ENCODE measurements at places on chromosomes 12 and 14.

DNA sequence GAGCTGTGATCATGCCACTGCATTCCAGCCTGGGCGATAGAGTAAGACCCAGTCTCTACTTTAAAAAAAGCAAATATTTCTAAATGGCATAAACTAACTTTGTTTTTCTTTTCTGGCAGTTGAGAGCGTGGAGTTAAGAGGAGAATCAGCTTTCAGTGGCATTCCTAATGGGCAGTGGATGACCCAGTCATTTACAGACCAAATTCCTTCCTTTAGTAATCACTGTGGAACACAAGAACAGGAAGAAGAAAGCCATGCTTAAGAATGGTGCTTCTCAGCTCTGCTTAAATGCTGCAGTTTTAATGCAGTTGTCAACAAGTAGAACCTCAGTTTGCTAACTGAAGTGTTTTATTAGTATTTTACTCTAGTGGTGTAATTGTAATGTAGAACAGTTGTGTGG, 21.2 kb downstream of the TDG start:
- no peak for DNase-seq

DNA sequence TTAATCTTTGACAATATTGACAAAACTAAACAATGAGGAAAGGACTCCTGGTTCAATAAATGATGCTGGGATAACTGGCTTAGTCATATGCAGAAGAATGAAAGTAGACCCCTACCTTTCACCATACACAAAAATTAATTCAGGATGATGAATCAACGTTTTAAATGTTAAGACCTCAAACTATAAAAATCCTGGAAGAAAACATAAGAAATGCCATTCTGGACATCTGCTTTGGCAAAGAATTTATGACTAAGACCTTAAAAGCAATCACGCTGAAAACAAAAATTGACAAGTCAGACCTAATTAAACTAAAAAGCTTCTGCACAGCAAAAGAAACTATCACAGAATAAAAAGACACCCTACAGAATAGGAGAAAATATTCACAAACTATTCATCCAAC, 97.4 kb downstream of the LMNTD1 start:
- DNase-seq = no peak

DNA sequence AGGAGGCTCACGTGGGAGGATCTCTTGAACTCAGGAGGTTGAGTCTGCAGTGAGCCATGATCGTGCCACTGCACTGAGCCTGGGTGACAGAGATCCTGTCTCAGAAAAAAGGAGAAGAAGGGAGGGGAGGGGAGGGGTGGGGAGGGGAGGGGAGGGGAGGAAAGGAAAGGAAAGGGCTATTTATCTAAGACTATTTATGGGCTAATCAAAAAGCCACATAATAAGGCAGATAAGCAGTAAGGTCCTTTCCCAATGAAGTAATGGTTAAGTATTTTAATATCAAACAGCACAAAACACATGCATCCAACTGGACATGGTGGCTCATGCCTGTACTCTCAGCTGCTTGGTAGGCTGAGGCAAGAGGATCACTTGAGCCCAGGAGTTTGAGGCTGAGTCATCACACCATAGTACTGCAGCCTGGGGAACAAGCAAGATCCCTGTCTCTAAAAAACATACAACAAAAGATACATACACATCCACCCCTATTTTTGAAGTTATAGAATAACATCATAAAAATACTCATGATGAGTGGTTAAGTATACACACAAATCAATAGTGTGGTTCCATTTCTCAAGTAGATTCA, 9.7 kb downstream of the PAWR start:
- no peak for DNase-seq

DNA sequence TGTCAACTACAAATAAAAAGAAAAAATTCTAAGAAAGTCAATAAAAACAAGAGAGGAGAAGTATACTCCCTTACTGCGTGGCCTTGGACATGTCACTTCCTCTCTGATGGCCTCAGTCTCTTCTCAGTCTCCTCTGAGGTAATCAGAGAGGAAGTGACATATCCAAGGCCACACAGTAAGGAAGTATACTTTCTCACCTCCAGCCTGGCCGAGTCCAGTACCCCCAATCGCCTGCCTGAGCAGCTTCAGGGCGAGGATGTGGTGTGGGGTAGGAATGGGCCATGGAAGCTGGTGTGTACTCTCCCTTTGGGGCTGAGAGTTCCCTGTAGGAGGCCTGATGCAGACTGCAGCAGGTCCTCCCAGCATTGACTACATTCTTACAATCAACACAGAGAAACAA, 15.8 kb downstream of the VDR start:
- no peak for DNase-seq

DNA sequence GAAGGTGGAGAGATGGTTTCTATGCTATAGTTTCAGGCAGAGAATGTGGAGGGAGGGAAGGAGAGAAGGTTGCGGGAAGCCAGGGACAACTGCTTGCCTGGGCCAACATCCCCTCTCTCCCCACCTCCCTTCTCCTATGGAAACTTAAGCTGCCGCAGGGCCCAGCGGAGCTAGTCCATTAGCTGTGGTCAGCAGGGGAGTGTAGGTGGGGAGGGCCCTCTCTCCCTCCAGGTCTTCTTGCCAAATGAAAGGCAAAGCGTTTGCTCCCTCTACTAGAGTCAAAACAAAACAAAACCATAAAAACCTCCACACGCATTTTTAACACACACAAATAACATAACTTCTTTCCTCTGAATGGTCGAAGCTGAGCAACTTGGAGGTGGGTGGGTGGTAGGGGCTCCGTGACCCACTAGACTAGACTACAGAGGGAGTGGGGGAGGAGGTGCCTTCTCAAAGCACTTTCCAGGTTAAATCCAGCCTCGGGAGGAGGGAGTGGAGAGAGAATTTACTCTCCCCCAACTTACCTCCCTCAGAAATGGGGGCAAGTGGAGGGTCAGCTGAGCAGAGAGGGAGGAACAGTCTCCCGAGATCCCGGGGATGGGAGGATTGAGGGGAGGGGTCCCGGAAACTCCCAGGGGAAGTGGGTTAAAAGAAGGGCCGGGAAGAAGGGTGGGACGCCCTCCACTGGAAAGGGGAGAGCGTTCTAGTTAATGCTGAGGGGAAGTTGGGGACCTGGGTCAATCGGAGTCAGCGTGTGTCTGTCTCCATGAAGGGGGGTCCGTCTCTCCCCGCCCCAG, 4.6 kb upstream of the CACNB3 start:
- DNase-seq = no peak

DNA sequence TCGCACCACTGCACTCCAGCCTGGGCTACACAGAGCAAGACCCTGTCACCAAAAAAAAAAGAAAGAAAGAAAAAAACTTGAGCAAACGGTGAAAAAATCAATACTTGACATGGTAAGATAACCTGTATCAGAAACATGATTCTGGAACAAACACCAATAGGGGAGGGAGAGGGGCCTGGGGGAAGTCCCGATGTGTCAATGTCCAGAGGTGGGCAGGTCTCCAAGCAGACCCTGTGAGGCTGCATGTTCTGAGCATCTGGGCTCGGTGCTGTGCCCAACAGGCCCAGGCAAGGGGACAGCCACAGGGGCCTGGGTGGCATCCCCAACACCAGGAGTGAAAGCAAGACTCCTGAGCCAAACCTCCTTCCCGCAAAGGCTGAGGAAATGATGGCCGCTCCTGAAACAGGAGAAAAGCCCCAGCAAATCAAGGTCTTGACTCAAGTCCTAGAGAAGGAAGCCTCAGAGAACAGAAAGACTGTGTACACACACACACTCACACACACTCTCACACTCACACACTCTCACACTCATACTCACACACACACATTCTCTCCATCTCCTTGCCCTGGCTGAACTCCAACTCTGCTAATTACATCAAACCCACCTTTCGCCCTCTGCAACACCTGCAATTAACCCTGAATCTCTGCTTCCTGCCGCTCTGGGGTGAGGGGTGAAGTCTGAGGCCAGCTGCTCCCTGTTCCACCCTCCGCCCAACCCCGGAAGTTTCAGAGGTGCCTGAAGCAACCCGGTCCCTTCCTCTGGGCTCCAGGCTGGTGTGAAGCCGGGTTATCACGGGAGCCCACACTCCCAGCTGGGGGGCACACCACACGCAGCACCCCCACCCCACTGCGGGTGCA, 20.4 kb downstream of the CCDC88C start:
- peak; percentile 77 for DNase-seq

DNA sequence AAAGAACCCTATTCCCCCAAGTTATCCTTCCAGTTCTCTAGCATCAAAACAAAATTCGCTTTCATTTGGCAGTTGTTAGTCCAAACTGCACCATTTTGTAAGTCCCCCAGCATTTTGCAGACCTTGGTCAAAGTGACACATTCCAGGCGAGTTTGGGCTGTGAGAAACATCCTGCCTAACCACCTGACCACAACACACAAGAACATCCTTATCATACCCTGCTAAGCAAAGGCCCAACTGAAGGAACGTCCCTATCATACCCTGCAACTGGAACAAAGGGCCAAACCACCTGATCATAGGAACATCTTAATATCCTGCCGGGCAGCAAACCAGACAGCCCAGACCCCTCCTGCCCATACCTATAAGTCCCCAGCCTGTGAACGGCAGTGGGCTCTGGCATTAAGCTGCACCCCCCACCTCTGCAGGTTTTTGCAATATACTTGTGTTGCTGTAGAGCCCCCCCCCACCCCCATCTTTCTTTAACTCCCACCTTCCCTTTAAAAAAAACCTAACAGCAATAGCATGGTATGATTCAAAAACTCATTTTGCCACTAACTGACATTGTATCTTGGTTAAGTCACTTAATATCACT, 2.7 kb downstream of the PCNX4 start:
- no peak for DNase-seq

- no peak for DNase-seq
These were observed 126.5 kb downstream of the C12orf75 start for GRCh38 chr12:105457026-105457425.

GRCh38 chr12:84397846-84398245, 514.8 kb downstream of the SLC6A15 start:
- no peak for DNase-seq

DNA sequence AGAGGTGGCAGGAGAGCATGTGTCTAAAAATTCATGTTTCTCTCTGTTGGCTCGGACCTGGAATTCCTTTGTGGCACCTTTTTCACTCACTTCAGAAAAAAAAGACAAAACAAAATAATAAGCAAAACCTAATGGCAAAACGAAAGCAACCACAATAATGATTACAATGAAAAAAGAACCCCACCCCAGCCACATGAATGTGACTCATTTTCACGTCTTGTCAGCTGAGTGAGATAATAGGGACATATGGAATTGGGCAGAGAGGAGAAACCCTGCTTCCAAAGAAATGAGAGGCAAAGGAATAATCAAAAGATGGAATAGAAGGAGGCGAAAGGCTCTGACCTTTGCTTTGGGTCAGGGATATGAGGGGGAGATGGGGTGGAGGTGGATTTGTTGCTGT, 143.4 kb downstream of the SLC8A3 start:
- DNase-seq = no peak

- no peak for DNase-seq
These were observed 928 bp downstream of the TBX3 start for GRCh38 chr12:114682785-114683708.

DNA sequence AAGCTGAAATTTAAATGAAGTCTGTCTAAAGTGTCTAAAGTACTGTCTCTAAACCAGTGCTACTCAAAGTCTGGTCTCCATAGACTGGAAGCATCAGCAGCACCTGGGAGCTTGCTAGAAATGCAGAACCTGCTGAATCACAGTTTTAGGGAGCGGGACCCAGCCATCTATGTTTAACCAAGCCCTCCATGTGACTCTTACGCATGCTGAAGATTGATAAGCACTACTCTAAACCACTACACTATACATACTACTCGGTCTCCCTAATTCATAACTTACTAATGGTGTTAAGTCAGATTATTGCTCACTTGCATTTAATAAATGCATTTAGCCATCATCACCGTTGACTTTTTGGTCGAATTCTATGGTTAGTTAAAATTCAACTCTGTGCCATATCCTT, 88.8 kb downstream of the SLC25A21 start:
- DNase-seq = no peak

GRCh38 chr14:99521176-99522024, 40.2 kb downstream of the CCNK start:
- no peak for DNase-seq

GRCh38 chr12:131869871-131870418, 24.5 kb upstream of the ULK1 start:
- DNase-seq = no peak

- DNase-seq = no peak
These were observed 25.4 kb downstream of the PLXNC1 start for GRCh38 chr12:94173660-94174265.

- DNase-seq = no peak
These were observed 454.0 kb downstream of the SOX5 start for GRCh38 chr12:23495472-23495871.

GRCh38 chr12:122872815-122873361, 23.0 kb downstream of the VPS37B start:
- DNase-seq = no peak

GRCh38 chr12:6345319-6346091, 3.6 kb upstream of the TNFRSF1A start:
- no peak for DNase-seq
